Activated CD4-positive, alpha-beta memory T cell treated with anti-CD3 and anti-CD28 coated beads for 36 hours (primary cell): ENCODE measurements at places on chromosomes 3 and 15. TPM values are rescaled to one million over a fixed set of nuclear protein-coding genes. Genes with fewer than 3 reads are reported as not detected.

- no peak for DNase-seq
These were observed 31.1 kb upstream of the ICE2 start for GRCh38 chr15:60510006-60510405.

DNA sequence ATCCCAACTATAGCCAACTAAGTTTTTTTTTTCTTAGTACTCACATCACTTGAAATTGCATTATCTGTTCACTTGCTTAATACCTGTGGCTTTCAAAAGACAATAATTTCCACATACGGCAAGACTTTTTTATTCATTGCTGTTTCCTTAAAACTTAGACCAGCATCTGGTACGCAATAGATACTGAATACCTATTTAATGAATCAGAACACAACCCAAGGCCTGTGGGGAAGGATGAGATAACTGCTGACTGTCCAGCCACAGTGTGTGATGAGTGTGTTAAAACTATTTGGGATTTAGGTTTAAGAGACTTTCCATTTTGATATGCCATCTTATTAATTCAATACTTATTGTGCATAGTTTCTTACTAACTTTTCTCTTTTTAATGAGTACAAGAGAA lies 988.7 kb downstream of the NTRK3 start:
- DNase-seq = no peak

GRCh38 chr3:170768334-170768801 lies 101.6 kb downstream of the RPL22L1 start:
- DNase-seq = no peak

DNA sequence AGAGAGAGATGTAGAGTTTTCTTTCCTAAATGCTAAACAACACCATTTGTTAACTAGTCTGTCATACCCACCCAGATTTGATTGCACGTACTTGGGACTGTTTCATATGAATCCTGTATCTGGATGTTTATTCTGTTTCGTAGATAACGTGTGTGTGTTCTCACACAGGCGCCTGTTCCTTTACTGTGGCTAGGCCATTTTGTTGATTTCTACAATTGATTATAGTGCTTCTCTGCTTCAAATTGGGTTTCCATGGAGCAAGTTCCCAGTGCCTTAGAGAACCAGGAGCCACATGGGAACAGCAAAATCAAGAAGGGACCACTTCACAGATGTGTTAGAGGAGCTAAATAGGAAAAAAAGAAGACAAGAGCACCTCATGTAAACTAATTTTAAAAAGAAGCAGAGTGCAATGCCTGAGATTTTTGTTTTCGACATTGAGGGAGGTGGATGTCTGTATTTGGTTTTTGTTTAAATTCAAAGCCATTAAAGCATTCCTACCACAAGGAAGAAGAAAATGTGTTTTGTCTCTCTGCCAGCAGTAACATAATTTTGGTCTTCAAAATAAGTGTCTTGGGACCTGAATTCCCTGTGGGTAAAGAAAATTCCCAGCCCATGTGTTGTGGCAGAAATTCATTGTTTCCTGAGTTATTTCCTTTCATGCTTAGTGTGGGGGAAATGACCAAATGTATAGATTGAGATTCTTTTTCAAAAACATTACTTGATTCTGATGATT lies 424.0 kb upstream of the C2CD4B start:
- no peak for DNase-seq

DNA sequence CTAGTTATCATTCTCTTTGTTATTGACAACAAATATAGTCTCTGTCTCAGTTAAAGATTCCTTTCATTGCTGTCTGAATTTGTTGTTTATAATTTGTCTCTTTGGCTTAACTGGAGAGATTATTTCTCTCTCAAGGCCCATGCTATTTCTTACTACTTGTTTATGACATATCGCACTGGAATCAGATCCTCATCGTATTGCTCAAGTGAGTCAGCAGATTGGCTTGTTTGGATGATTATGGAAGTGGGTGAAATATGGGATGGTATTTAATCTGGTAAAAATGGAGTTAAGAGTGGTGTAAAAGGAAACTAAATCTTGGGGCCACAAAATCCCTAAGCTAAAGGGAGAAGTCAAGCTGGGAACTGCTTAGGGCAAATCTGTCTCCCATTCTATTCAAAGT lies 613.1 kb downstream of the SI start:
- no peak for DNase-seq

The UROC1 gene
- not detected for total RNA-seq
